ENCODE measurements at places on chromosomes 3 and 15.

GRCh38 chr3:157329551-157329950, 107.1 kb upstream of the PTX3 start:
- DNase-seq: no peak

DNA sequence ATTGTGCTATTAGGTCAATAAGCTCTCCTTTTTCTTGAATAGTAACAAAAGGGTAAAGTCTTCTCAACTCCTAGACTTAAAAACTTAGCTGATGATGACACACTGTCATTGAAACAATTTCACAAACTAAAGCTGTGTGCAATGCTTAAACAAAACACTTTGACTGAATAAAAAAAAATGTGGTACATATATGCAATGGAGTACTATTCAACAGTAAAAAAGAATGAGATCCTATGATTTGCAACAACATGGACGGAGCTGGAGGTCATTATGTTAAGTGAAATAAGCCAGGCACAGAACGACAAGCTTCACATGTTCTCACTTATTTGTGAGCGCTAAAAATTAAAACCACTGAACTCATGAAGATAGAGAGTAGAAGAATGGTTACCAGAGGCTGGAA, 231.9 kb upstream of the UBE2E1 start:
- no peak for DNase-seq

DNA sequence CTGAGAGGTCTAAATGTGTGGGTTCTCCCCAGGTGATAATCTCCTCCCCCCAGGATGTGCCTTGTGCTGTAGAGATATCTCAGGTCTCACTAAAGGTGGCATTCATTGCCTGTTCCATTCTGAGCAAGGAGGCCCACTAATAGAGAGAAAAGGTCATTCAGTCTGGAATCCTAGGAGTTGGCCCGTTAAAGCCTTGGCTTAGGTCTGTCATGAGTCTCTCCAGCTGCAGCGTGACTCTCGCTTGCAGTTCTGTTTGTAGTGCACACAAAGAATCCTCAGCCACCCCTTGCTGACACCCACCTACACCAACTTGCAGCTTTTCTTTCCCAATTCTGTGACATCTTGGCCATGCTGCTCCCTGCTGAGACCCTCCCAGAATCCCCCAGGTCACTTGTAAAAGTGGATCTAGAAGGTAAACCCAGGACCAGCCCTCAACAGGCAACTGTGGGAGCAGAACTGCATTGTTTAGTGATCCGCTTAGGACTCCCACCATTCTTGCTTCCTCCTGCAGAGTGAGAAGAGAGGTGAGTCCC, 17.7 kb downstream of the MAGEF1 start:
- no peak for DNase-seq

DNA sequence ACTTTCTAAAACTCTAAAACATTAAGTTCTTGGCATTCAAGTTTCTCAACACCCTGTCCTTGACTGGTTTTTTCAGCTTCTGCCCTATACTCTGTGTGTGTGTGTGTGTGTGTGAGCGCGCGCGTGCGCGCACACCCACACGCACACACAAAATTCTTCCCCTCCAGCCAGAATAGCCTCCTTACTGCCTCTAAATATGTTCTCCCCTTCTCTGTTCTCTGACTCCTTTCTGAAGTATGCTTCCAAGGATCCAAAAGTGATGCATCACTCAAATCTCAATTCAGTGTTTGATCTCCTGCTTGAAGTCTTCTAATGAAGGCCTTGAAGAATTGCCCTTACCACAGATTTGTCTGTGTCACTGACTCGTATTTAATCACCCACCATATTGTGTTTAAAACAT, 129.8 kb downstream of the SLC25A26 start:
- DNase-seq: no peak

GRCh38 chr15:52726195-52726594, 47.0 kb upstream of the ATOSA start:
- no peak for DNase-seq

DNA sequence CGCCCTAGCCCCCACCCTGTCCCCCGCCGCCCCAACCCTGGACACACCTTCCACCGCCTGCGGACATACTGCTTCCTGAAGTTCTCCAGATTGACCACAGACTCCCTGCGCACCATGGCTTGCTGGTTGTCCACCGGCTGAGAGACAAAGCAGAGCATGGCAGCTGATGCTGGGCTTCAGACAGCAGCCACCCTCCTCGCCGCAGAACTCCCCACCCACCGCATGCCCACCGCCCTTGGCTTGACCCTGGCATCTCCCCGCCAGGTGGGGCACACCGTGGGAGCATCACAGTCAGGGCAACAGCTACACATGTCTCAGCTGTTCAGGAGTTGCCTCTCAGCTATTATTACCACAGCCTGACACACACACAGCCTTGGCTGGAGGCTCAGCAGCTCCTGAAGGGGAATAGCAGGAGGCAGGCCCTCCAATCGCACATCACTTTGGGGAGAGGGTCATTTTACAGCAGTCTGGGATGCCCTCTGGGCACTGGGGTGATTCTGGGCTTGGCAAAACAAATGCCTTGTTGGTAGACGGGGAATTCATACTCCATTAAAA, 78.4 kb upstream of the HERC1 start:
- no peak for DNase-seq

GRCh38 chr3:188834349-188834748, 337.4 kb upstream of the TPRG1 start:
- no peak for DNase-seq

DNA sequence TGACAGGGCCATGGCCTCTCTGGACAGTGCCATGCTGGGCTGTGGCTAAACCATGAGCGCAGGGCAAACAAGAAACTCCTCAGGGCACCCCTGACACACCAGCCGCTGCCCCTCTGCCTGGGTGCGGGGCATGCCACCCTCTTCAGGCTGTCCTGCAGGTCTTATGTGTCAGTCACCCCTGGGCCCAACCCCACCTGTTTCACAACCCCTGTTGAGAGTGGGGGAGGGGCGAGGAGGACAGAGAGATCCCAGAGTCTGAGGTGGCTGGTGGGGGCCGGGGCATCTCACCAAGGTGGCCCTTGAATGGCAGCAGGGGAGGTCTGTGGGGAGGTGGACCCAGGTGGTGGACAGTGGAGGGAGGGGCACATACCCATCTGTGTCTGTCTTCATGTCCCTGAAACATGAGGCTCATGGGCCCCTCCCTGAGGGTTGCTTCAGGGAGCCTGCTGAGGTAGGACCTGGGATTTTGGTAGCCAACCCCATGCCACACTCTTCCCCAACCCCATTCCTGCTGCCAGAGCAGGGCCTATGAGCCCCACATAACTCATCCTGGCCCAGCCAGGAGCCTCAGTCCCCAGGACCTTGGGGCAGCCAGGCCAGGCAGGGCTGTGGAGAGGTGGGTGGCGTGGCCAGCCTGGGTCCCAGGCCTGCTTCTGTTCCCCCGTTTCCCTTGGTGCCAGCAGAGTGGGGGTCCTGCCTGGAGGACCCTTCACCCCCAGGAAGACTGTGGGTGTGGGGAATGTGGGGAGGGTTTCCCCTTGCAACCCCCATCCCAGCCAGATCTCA, 1.7 kb upstream of the STAB1 start:
- no peak for DNase-seq

DNA sequence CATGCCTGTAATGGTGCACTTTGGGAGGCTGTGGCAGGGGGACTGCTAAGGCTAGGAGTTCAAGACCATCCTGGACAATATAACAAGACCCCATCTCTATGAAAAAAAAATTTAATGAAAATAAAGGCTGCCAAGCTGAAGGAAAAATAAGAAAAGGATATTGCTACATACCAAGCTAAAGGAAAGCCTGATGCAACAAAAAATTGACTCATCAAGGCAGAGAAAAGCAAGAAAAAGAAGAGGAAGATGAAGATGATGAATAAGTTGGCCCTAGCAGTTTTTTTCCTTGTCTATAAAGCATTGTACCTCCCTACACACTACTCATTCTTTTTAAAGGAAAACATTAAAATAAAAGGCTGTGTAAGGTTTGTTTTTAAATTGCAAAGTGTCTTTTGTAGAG, 441.9 kb upstream of the MDFIC2 start:
- no peak for DNase-seq

DNA sequence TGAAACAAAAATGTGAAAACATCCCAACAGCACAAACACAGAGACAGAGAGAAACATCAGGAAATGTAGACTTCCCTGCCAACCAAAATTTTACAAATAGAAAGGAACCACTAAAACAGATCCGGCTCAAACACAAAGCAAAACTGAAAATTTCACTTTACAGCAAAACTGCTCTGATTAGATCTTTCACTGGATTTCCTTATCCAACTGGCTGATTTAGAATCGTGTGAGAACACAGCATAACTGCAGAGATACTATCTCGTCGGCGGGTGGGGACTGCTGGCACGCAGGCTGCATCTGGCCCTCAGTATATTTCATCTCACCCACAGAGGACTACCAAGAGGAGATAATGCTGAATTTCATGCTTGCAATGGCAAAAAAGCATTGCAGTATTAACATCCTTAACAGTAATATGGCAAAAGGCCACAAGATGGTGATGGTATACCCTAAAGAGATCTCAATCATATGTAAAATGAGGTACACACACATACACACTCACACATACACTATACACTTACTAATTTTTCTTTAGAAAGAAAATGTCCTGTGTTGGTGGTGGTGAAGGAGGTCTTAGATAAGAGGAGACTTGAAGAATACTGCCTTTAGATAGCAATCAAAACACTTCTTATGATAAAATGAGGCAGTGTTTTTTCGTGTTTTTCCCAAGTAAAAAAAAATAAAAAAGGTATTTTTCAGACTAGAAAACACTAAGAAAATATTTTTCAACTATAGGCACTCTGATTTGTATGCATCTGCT, 10.6 kb upstream of the LEO1 start:
- DNase-seq: peak; percentile 95

GRCh38 chr15:56653107-56653506, 80.2 kb downstream of the ZNF280D start:
- no peak for DNase-seq

DNA sequence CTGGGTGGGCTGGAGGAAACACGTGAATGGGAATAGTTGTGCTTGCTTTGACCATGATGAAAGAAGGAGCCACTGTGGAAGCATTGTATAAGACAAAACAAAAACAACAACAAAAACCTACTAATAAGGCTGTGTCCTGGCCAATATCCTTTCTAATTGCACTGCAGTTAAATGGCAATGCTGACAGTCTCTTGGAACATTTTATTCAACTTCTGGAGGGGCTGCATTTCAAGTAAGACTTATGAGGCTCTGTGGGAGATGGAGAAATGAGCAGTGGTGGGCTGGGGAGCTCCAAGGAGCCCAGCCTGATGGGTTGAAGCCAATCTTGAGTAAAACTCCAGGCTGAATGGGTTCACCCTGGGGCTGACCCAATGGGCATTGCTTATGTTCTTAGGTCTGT, 99.8 kb upstream of the ROPN1 start:
- no peak for DNase-seq

DNA sequence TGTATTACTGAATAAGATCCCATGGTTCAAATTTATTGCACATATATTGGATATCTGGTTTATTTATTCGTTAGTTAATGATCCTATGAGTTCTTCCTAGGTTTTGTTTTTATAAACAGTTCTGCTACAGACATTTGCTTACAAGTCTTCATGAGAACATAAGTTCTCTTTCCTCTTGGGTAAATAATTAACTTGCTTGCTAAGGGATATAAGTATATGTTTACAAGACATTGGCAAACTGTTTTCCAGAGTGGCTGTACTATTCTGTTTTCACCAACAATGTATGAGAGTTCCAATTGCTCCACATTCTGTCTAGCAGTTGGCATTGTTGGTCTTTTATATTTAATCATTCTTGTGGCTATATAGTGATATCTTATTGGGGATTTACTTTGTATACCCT, 341.8 kb upstream of the GBE1 start:
- no peak for DNase-seq

GRCh38 chr3:124885466-124886167, 1.5 kb downstream of the ITGB5 start:
- DNase-seq: no peak

DNA sequence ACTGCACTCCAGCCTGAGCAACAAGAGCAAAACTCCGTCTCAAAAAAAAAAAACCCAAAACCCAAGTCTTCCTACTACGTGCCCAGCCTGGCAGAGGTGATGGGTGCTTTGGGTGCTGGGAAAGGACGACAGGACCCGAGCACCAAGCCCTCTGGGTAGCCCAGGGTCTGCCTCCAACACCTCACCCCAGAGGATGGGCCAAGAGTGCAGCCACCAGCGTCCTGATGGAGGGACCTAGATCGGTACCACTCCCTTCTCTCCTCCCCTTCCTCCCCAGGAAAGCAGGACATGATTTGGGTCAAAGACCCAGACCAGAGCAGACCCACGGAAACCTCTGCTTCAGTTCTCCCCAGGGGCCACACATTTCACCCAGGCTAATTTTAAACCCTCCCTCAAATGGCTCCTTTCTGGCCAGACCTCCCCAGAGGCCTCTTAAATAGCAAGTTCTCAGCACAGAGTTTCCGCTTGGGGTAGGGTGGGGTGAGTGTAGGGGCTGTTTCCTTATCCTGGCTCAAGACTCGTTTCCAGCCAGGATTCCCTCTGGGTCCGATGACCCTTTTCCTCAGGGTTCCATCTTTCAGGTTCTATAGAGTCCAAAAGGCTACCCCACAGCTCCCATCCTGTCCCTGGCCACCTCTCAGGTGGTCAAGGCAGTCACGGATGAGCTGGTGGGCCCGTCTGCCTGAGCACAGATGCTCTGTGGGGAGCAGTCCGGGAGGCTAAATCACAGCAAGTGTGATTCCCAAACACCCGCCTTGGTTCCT, 20.5 kb downstream of the RBPMS2 start:
- DNase-seq: no peak

DNA sequence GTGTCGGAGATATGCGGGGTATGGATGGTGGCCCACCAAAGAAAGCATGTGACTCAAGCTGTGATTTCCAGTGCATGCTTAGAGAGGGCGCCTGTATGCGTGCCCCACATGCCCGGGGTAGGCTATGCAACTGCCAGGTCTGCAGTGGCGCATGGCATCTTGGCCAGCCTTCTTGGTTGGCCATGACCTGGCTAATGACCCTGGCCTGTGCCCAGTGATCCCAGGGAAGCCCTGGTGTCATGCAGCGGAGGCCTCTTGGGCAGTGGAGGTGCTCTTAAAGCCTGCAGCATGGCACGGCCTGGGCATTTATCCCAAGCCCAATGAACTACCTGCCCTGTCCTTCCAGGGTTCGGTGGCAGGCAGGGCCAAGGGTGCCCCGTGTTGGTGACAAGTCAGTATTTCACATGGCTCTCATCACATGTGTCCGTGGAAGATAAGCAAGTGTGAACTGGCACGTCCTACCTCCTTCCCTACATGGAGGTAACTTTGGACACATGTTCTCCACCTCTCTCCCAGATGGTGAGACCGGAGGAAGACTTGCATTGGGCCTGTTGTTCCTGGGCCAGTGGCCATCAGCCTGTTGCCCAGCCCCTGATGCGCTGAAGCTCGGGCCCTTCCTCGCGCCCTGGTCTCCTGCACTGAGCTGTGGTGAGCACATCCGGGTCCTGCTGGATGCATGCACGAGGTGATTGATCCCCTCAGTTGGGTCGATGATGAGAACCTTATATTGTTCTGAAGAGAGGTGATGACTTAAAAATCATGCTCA, 192.0 kb downstream of the UBE3A start:
- no peak for DNase-seq

DNA sequence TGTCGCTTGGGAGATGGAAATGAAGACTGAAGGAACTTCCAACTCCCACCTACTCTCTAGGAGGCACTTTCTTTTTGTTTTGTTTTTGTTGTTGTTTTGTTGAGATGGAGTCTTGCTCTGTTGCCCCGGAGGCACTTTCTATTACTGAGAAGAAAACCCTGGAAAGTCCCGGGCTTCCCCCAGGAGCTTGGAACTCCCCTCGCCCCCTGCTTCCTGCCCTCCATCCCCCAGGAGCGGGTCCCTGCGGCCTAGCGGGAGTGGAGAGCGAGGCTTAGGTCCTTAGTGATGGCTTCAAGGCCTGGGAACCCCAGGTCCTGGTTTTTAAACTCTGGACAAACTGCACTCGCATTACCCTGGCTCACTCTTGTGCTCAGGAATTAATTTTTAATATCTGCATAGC, 195.7 kb downstream of the OCA2 start:
- no peak for DNase-seq

GRCh38 chr3:54827776-54828175, 100.1 kb downstream of the LRTM1 start:
- no peak for DNase-seq

All from OCI-M1 (cell line).